Activated gamma-delta T cell treated with Interleukin-2 at 50 U/mL for 16 hours (primary cell): ENCODE measurements at places on chromosomes 2 and 18.
A peak's percentile ranks its signal among the peaks of the same experiment; 100 is the strongest.

GRCh38 chr2:239644011-239644410 is 243.2 kb upstream of the HDAC4 start:
- no peak for DNase-seq

DNA sequence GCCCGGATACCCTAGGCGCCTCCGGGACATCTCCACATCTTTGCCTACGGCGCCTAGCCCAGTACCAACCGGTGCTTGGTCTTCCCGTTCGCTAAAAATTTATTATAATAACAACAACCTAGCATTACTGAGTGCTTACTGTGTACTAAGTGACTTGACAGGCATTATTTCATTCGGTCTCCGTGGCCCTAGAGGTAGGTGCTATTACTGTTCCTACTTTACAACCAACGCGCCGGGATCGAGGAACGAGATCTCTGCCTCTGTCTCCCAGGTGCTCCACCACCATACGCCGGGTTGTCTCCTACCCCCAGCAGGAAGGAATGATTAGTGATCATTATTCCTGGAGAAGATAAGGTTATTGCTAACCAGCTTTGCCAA is 657 bp upstream of the BIN1 start:
- DNase-seq, result no peak

DNA sequence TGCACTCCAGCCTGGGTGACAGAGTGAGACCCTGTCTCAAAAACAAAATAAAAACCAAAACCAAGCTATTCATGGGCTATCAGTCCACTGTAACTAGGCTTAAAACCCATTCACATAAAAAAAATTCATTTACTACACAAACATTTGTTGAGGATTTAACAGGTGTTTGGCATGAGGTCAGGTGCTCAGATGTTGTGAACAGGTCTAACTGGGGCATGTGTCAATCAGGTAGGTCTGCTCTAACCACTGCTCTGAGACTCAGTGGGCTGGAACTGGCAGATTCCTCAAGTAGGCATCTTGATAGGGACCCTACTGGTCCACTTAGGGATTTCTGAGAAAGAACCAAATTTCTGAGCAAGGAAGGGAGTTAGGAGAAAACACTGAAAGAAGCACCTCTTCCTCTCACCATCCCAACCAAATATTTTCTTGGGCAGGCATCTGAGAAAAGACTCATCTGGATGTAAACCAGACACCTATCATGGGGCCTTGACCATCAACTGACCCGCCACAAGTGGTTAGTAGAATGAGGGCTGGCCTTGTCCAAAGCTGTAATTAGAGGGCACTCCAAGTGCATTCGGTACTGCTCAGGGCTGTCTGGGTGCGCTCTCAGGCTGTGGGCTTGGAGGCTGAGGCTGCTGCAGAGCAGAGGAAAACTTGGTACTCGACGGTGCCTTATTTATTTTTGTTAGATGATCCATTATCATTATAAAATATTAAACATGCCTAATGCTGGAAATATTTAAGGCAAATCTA is 33.9 kb downstream of the WIPF1 start:
- no peak for DNase-seq

GRCh38 chr18:13581496-13582177 is 144.7 kb downstream of the FAM210A start:
- DNase-seq, result no peak

GRCh38 chr2:28780496-28780895 is 28.9 kb downstream of the PPP1CB start:
- no peak for DNase-seq

GRCh38 chr18:33700513-33700976 is 122.5 kb downstream of the ASXL3 start:
- DNase-seq, result no peak

- DNase-seq, result no peak
Observed at GRCh38 chr2:173419506-173419905, 64.8 kb downstream of the CDCA7 start.

DNA sequence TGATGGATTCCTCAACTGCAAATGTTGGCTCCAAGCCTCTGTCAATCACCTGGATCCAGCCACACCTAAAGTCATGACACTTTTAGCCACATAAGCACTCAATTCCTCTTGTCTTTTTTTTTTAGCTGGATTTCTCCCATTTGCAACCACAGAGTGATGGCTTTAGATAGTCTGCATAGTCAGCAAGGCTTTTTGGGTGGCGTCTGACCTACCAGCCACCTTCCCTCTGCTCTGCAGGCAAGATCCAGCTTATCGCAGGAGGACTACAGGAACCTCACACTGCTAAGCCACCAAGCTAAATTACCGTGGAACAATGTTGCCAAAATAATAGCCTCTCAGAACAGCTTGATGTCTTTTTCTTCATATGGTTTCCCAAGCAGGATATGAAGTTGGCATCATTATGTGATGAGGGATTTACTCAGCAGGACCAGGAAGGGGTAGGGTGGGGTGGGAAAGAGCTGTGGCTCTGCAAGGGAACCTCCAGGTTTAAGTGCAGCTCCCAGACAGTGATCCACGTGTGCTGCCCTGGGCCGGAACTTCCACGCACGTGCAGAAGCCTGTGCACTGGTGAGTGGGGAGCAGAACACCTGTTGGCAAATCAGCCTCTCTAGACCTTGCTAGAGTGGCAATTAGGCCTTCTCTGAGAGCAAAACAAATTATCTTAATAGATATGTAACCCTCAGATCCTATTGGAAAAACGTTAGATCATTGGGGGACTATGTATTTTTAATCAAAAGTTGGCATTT is 170.6 kb upstream of the NCK2 start:
- DNase-seq, result no peak

DNA sequence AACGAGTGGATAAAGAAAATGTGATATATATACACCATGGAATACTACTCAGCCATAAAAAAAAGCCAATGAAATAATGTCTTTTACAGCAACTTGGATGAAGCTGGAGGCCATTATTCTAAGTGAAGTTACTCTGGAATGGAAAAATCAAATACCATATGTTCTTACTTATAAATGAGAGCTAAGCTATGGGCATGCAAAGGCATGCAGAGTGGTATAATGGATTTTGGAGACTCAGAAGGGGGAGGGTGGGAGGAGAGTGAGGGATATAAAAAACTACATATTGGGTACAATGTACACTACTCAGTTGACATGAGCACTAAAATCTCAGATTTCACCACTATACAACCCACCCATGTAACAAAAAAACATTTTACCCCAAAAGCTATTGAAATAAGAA is 1.7 kb upstream of the MSGN1 start:
- no peak for DNase-seq

DNA sequence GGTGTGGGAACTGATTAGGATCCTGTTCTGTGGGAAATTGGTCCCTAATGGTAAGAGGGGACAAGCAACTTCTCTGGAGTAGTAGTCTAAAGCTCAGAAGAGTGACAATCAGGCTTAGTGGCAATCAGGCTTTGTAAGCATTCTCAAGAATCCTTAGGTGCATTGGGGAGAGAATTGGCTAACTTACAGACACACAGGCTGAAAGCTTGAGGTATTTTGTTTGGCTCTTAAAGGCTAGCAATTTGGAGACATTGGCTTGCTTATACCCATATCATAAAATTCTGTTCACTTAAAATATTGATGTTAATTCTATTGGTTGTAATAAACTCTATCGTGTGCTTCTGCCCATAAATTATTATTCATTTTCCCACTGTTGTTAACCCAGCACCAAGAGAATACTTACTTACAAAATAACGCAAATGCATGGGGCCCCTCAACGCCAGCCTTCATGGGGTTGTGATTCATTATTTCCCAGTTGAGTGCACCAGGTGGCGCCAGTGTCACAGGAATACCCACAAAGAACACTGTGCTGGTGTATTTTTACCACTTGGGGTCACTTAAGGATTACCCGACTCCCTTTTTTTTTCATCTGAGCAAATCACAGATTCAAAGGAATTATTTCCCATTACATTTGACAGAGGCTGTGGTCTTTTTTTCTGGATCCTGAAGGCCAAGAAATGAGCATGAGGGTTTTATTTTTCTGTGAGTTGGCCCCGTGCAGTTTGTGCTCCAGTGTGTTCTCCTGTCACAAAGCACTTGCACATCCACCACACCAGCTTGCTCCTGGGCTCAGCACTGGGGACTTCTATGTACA is 45.5 kb downstream of the DDX1 start:
- peak; percentile 51 for DNase-seq

DNA sequence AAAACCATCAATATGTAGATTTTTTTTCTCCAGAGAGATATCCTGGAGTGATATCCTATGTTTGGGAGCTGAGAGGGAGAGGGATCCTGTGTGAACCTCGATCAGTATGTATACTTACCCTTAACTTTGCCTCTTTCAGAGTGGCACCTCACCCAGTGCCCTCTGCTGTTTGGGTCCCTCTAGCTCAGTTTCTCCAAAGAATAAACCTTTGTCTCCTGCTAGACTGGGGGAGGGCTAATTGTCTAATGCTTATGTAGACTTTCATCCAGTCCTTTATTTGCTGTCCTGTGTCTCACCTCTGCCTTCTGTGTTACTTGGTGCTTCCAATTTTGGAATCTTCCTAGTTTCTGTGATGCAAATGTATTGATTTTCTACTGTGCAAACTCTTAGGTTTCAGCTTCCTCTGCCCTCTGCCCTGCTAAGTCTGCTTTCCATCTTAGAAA is 48.4 kb downstream of the MTX2 start:
- no peak for DNase-seq

DNA sequence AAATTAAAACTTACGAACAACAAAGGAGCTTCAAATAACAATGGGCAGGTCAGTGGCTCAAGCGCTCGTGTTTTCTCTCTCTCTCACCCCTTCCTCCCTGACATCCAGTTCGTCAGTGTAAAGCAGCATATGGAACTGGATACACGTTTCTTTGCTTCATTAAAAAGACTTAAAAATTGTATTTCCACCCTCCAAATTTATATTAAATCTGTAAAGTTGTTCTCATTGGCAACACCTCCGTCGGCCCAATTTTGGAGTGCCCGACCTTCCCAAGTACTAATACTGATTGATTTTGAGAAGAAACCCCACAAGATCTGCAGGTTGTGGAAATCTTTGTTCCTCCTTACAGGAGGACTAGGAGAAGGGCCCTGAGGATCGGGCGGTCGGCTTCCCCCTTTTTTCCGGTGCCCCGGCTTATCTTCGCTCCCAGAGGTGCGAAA is 2.2 kb downstream of the TBR1 start:
- no peak for DNase-seq

- peak; percentile 69 for DNase-seq
Observed at GRCh38 chr2:96870626-96871255, 861 bp upstream of the SEMA4C start.

DNA sequence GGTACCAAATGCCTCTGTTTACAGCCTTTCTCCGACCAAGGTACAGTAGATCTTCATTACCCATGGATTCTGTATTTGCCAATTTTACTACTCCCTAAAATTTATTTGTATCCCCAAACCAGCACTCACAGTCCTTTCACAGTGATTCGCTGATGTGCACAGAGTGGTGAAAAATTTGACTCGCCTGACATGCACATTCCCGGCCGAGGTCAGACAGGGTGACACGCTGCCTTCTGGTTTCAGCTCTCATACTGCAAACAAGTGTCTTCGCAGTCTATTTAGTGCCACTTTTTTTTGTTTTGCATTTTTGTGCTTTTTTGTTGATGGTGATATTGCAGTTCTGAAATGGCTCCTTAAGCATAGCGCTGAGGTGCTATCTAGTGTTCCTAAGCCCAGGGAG is 71.0 kb downstream of the MAPK4 start:
- DNase-seq, result no peak

DNA sequence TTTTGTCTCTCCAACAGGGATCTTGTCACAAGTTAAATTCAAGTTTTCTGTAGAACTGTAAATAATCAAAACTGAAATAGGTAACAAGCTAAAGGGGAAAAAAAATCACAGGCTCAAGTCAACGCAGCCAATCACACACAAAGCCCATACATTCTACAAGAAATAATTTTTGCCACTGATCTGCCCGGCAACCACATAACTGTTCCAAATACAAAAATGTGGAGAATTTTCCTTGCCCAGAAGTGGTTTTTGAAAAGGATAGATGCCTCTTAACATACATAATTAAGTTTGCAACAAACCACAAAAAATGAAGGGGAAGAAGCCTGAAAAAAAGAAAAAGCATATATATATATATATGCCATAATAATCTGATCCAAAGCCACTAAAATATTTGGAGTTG is 60.3 kb downstream of the FARSB start:
- DNase-seq, result no peak

DNA sequence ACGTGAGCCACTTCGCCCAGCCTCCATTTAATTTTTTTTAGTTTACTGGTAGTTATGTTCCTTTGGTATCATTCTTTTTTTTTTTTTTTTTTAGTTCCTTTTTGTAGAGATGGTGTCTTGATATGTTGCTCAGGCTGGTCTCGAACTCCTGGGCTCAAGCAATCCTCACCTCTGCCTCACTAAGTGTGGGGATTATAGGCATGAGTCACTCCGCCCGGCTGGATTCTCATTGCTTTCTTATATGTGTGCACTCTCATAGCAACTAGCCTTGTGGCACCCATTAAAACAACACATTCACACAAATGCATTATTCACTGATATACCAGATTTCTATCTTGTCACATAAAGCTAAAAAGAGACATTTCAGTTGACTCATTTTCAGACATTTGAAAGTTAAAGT is 4.2 kb downstream of the TTC27 start:
- no peak for DNase-seq

- no peak for DNase-seq
Observed at GRCh38 chr2:127589358-127589757, 53.9 kb downstream of the MYO7B start.

GRCh38 chr18:41985914-41986313 is 30.9 kb downstream of the PIK3C3 start:
- no peak for DNase-seq

DNA sequence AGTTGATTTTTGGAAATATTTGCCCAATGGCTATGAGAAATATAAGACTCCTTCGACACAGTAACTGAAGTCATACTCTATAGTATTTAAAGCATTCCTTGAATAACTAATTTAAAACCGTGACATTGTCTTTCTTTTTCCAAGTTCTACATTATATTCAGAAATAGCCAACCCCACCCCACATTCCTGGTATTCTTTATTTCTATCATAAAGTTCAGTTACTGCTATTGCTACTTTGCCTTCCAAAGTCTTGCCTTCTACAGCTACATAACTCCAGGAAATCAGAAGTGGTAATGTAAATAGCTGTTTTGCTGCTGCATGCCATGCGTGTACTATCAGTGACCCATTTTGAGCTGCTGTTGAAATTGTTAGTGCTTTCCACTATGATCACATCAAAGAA is 45.1 kb upstream of the SETBP1 start:
- DNase-seq, result no peak

GRCh38 chr2:7704296-7704865 is 787.2 kb downstream of the RNF144A start:
- DNase-seq, result no peak

- DNase-seq, result no peak
Observed at GRCh38 chr2:64860936-64861335, 128.3 kb upstream of the SLC1A4 start.

GRCh38 chr2:238102865-238103264 is 2.7 kb downstream of the ESPNL start:
- DNase-seq, result no peak

GRCh38 chr2:43540021-43540779 is 55.6 kb downstream of the THADA start:
- DNase-seq, result no peak

DNA sequence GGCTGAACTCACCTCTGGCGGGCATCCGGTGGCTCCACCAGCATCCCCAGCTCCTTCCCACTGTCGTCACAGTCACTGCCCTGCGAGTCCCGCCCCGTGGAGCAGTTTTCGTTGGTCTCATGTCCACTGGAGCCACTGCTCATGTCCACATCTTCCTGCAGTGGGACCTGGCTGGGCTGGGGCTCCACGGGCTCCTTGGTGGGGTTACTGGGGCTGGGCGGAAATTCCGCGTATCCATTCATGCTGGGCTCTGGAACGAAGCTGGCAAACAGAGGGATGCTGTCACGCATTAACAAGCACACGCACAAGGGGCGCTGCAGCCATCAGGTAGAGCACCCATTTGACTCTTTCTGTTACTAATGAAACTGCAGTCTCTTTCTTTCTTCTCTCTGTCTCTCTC is 10.7 kb downstream of the PER2 start:
- no peak for DNase-seq
